SK-MEL-5 (cell line): ENCODE measurements at places on chromosomes 6 and 20. TPM values are rescaled to one million over a fixed set of nuclear protein-coding genes. Genes with fewer than 3 reads are reported as not detected.

TRAPPC3L gene
- total RNA-seq, result 0.21 TPM in 1 of 2 replicates, not detected in the other

CTSZ gene
- 187 and 200 TPM in 2 replicates for total RNA-seq

ZBTB46 gene
- total RNA-seq, result 1.0 and 1.6 TPM in 2 replicates

COL20A1 gene
- total RNA-seq, result not detected in 2 replicates

PPP1R3G gene
- total RNA-seq, result 0.03 and 0.16 TPM in 2 replicates

XPO5 gene
- total RNA-seq, result 51.4 and 55.3 TPM in 2 replicates

RBL1 gene
- 15.5 and 16.8 TPM in 2 replicates for total RNA-seq

MRPL2 gene
- 49.9 and 51.9 TPM in 2 replicates for total RNA-seq

C20orf204 gene
- 0.37 and 0.59 TPM in 2 replicates for total RNA-seq

CRISP3 gene
- not detected in 2 replicates for total RNA-seq

PKIB gene
- 1.0 and 1.4 TPM in 2 replicates for total RNA-seq

DEFB129 gene
- total RNA-seq, result not detected in 2 replicates

NFATC2 gene
- 1.8 and 2.6 TPM in 2 replicates for total RNA-seq

SAMD5 gene
- 1.8 and 2.2 TPM in 2 replicates for total RNA-seq

DEFB121 gene
- not detected in 2 replicates for total RNA-seq

MUC22 gene
- total RNA-seq, result not detected in 2 replicates

SLC35D3 gene
- not detected in 2 replicates for total RNA-seq

ANKRD66 gene
- not detected in 2 replicates for total RNA-seq

PI3 gene
- total RNA-seq, result 0.40 and 0.56 TPM in 2 replicates

SIRPD gene
- not detected in 2 replicates for total RNA-seq
